Vagina (tissue), 2 donors: ENCODE measurements at places on chromosomes 2 and 18. TPM values are rescaled to one million over a fixed set of nuclear protein-coding genes. Genes with fewer than 3 reads are reported as not detected.

Gene FBLN7
- total RNA-seq = 11.5 TPM

Gene POTEC
- total RNA-seq = not detected

DNA sequence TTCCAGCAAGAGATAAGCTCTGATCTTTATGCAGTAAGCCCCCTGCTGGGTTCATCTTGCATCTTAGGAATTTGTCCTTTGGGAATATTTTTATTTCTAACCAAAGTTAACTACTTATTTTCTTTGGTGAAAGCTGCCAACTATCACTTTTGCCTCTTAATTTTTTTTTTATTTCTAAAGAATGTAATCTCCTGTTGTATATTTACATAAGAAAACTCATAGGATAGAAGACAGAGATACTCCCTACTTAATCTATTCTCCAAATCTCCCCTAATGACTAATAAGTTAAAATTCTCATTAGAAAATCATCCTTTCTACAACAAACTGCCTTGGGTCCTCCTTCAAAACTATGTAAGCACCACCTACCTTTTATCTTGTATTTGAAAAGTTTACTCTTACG lies 612.2 kb upstream of the SLC39A10 start:
- no peaks in the 10 kb centered on the region for H3K27me3 ChIP-seq
- no peaks in the 10 kb centered on the region for H3K4me1 ChIP-seq
- H3K4me3 ChIP-seq = no peak overlapping the region

DNA sequence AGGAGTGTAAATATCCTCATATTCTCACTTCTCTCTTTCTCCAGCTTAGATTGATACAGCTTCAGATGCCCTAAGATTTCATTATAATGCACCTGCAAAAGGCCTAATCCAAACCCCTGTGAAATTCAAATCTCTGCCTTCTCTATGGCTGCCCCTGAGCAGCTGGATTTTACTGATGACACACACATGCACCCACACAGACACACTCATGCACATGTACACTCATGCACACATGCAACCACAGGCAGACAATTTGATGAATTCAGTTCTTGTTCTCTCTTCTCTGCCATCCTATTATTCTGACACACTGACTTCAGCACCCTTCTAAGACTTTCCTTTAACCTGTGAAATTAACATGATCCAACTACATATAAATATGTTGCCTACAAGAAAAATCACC lies 563.2 kb downstream of the RNF144A start:
- no peak for DNase-seq
- H3K27me3 ChIP-seq = no peaks in the 10 kb centered on the region
- no peaks in the 10 kb centered on the region for H3K4me1 ChIP-seq
- H3K36me3 ChIP-seq = no peaks in the 10 kb centered on the region
- H3K4me3 ChIP-seq = no peak overlapping the region
- H3K27ac ChIP-seq = no peak overlapping the region

DNA sequence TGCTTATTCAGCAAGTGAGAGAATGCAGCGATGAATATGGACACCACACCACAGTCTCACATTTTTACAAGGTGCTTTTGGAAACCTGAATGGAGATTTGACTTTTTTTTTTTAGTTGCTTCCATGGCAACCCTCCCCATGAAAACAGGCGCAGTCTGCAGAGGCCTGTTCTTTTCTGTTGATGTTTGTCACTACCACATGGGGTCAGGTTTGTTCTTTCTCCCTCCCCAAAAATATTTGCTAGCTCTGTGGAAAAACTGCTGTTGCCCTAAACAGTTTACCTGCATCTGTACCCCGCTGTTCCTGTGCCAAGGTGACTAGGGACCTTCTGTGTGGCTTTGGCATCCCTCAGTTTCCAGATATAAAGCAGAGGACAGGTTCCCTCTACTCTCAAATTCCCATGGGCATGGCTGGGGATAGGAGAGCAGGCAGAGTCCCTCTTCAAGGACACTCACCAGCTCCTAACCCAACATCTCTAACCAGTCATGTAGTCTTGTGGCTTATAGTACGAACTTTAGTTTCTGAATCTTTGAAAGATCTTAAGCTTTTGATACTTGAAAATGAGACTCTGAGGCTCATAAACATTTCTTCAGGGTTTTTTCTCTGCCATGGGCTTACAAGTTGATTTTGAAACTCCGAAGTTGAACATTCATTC lies 14.7 kb upstream of the MAPRE2 start:
- no peak overlapping the region for H3K27ac ChIP-seq
- no peaks in the 10 kb centered on the region for H3K27me3 ChIP-seq
- H3K4me3 ChIP-seq = no peak overlapping the region
- no peaks in the 10 kb centered on the region for H3K36me3 ChIP-seq
- DNase-seq = no peak

- no peaks in the 10 kb centered on the region for H3K27me3 ChIP-seq
- no peak overlapping the region for H3K4me3 ChIP-seq
- no peak overlapping the region for H3K27ac ChIP-seq
- peaks cover 23% of the 10 kb centered on the region for H3K4me1 ChIP-seq
- peaks cover 26% of the 10 kb centered on the region for H3K36me3 ChIP-seq
- no peak for DNase-seq
Measured at GRCh38 chr2:121521359-121521758, 9.3 kb upstream of the RNU4ATAC start.

DNA sequence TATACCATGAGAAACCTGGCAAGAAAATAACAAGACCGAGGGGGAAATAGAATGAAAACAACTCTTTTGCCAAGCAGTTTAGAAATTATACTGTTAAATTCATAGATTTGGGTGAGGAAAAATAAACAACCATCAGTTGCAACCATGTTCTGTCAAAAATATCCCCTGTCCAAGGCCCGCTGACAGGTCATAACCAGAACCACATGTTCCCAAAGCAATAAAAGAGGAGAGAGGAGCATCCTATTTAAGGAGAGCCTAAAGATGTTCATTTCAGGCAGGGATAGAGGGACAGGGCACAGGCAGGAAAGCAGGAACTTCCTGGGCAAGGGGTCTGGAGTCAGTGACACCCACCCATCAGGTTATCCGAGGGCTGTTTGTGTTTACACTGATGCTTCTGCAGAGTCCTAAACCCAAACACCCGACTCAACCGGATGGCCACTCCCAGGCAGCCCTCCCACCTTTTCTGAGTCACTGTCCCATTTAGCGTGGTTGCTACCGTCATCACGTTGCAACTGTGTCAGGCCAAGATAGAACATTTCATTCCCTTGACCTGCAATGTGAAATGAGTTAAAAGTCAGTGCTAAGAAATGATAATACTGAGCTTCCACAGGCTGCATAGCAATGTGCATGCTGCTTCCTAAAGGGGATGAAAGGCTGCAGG lies 468.3 kb upstream of the RAB12 start:
- no peaks in the 10 kb centered on the region for H3K36me3 ChIP-seq
- DNase-seq = peak; percentile 96
- H3K4me3 ChIP-seq = no peak overlapping the region
- peaks cover 13% of the 10 kb centered on the region for H3K4me1 ChIP-seq
- H3K27me3 ChIP-seq = no peaks in the 10 kb centered on the region

Gene DIS3L2
- 32.2 TPM for total RNA-seq

Gene DNAJC5G
- 1.5 TPM for total RNA-seq

DNA sequence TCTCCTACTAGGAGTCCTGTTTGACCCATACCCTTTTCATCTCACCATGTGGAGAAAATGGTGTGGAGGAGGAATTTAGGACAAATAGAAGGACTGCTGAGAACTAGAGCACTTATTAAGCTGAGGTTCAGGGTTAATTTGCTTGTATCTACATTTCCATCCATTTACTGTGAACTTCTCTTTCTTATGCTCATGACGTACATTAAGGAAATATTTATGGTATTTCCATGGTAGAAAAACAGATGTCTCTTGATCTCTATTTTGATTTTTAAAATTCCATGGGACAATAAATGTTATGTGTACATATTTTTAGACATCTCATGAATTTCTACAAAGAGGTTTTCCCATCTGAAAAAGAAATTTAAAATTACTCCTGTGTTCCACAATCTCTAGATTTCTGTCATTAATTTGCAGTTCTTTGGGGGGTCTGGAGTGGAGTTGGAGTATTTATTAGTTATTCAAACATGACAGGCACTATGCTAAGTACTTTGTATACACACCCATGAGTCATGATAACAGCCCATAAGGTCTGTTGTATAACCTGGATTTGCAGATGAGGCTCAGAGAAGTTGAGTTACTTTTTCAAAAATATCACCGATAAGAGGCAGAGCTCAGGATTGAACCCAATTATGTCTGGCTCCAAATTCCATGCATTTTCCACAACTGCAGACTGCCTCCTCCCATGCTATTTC lies 112.6 kb downstream of the COPS8 start:
- no peak overlapping the region for H3K4me3 ChIP-seq
- no peak for DNase-seq
- peaks cover 34% of the 10 kb centered on the region for H3K4me1 ChIP-seq
- no peaks in the 10 kb centered on the region for H3K27me3 ChIP-seq
- peak overlapping the region; percentile 79 for H3K27ac ChIP-seq

Gene RFTN2
- 10.8 TPM for total RNA-seq

DNA sequence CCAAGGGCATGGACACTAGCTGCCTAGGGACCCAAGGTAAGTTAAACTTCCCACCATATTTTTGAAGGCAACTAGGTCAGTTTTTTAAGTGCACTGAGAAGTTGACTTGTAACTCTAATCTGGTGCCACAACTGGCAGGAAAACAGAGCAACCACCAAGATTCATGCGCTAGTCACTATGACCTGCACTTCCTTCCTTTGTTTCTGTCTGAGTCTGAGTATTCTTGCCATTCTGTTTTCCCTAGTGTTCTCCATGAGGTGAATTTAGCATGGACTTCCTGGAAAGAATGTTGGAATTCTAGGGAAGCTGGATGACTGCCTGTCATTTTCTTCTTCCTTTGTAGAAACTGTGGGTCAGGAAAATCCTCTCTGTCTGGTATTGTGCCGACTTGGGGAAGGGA lies 249.0 kb downstream of the GALNT13 start:
- no peak overlapping the region for H3K4me3 ChIP-seq
- no peaks in the 10 kb centered on the region for H3K36me3 ChIP-seq
- no peak overlapping the region for H3K27ac ChIP-seq
- H3K27me3 ChIP-seq = no peaks in the 10 kb centered on the region

GRCh38 chr2:231093933-231094332 lies 30.9 kb downstream of the HTR2B start:
- no peaks in the 10 kb centered on the region for H3K27me3 ChIP-seq
- DNase-seq = no peak
- H3K27ac ChIP-seq = no peak overlapping the region
- H3K4me3 ChIP-seq = no peak overlapping the region
- H3K36me3 ChIP-seq = no peaks in the 10 kb centered on the region

GRCh38 chr2:100192825-100193224 lies 50.4 kb upstream of the AFF3 start:
- no peak overlapping the region for H3K27ac ChIP-seq
- no peak for DNase-seq
- H3K27me3 ChIP-seq = no peaks in the 10 kb centered on the region
- H3K4me1 ChIP-seq = peaks cover 11% of the 10 kb centered on the region
- no peak overlapping the region for H3K4me3 ChIP-seq
- no peaks in the 10 kb centered on the region for H3K36me3 ChIP-seq

Gene SCYGR4
- not detected for total RNA-seq

DNA sequence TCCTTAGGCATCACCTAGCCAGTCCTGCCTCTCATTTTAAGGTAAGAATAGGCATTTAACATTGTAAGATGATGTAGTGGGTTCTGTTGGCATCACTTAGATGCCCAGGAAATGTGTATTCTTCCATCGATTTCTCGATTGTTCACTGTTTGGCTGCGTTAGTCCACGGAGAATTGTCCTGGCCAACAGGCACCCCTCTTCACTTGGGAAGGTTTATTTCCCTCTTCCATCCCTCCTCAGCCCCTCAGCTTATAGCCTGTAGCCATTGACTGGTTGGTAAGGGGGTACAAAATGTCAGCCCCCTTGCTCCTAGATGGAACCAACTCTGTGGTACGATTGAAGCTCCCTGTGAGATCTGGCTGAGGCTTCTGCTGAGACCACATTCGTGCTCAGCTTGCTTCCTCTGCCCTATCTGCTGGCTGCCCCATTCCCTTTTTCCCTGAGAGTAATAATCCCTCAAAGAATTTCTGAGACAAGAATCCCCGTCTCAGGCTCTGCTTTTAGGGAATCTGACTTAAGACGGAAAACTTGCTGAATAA lies 43.4 kb downstream of the PLEKHA3 start:
- no peaks in the 10 kb centered on the region for H3K27me3 ChIP-seq
- H3K4me3 ChIP-seq = peak overlapping the region; percentile 50
- peaks cover 13% of the 10 kb centered on the region for H3K4me1 ChIP-seq

DNA sequence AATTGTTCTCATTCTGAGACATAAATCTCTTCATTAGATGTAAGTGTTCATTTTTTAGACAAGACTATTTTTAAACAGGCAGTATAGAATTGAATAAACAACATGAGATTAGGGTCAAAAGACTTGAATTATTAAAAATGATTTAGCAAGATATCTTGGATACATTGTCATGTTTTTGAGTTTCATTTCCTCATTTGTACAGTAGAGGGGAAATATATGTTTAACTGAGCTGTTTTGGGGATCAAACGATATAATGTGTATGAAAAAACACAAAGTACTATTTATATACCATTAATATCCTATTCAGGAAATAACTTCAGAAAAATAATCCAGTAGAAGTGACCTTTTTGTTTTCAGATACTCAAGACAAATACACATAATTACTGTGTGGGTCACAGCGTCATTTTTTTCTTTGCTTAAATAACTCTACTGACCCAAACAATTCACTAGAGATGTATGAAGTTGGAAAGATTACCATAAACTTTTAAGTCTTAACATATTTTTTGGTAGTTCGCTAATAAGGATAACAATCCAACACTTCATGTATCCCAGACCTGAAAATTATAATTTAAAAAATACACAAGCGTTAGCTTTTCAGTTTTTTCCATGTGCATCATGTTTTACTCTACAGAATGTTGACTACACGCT lies 896 bp upstream of the ASXL3 start:
- no peaks in the 10 kb centered on the region for H3K36me3 ChIP-seq
- peaks cover 6% of the 10 kb centered on the region for H3K4me1 ChIP-seq
- peak overlapping the region; percentile 93 for H3K27ac ChIP-seq
- DNase-seq = no peak
- H3K4me3 ChIP-seq = peak overlapping the region; percentile 93

Gene NPHP1
- total RNA-seq = 4.9 TPM

Gene SKA1
- 0.74 TPM for total RNA-seq

DNA sequence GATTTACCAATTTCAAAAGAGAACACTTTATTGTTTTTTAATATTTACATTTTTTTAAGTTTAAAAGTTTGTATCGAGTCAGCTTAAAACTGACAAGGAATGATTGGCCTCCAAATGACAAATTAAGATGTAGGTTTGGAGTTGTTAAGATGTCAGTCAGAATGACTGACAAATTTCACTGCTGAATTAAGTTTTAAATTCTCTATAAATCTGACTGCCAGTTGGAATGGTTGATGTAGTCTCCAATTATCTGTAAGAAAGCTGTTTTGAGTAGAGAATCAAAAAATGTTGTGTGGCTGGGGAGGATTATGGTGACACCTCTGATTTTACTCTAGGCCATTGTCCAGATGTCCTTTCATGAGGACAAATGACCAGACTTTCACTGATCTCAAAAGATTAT lies 165.3 kb upstream of the CDH20 start:
- H3K4me1 ChIP-seq = no peaks in the 10 kb centered on the region
- DNase-seq = no peak
- H3K4me3 ChIP-seq = no peak overlapping the region
- no peaks in the 10 kb centered on the region for H3K36me3 ChIP-seq
